ENCODE measurements at places on chromosomes 16 and 17. TPM values are rescaled to one million over a fixed set of nuclear protein-coding genes. Genes with fewer than 3 reads are reported as not detected.

Gene LLGL1
- total RNA-seq = 12.6 TPM

Gene HS3ST6
- 1.2 TPM for total RNA-seq

Gene KAT8
- 45.2 TPM for total RNA-seq

Gene SNX20
- total RNA-seq = not detected

Gene EVPL
- total RNA-seq = 8.0 TPM

Gene LRRC46
- 0.20 TPM for total RNA-seq

GRCh38 chr17:34584805-34585416 lies 5.5 kb downstream of the TMEM132E start:
- DNase-seq = peak; percentile 11

- no peak for DNase-seq
Observed at GRCh38 chr16:89708481-89708931, 7.0 kb upstream of the SPATA2L start.

DNA sequence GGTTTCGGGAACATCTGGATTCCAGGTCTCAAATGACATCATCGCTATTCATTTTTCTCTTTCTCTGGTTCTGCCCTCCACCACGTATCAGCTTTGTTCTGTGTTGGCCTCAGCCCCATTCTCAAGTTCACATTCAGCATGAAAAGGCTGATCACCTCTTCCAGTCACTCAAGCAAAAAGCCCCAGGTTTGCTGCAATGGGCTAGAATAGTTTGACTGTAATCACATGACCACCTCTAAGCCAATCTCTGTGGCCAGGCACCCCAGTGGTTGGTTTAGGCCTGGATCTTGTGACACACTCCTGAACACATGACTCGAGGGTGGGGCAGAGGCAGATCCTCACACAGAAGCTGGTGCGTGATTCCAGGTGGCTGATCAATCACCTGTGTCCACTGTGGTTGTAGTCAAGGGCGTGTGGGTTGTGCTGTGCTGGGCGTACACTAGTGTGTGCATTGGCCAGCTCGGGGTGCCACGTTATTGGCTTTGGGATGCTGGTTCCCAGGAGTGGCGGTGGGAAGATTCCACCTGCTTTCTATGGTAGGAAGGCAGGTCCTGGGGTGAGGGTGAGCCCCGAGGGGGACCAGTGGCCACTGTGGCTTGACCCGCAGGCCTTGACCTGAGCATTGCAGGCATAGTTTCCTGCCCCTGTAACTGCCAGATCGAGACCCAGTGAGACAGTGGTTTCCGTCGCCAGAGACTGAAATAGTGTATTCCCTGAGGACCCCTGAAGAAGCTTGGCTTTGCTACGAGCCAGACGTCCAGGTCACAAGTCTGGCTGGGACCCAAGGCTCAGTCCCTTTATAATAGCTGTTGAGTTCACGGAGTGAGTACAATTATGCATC lies 12.0 kb downstream of the EEF2K start:
- no peak for DNase-seq

DNA sequence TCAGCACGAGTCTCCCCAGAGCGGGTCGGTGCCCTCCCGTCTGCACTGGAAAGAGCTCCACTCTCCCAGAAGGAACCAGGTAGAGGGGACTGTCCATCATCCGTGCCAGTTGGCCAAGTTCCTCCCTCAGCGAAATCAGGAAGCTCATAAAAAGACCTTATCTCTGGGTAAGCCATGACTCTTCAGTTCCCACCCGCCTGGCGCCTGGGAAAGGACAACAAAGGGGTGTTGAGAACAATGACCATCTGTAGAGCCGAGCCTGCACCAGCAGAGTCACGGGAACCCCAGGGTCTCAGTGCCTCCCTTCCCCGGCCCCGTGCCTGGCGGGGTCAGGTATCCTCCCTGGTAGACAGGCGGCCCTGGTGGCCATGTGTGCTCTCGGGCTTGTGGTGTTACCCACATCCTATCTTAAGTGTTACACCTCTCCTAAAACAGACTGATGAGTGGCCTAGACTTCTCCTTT lies 190.7 kb downstream of the AXIN2 start:
- DNase-seq = no peak

DNA sequence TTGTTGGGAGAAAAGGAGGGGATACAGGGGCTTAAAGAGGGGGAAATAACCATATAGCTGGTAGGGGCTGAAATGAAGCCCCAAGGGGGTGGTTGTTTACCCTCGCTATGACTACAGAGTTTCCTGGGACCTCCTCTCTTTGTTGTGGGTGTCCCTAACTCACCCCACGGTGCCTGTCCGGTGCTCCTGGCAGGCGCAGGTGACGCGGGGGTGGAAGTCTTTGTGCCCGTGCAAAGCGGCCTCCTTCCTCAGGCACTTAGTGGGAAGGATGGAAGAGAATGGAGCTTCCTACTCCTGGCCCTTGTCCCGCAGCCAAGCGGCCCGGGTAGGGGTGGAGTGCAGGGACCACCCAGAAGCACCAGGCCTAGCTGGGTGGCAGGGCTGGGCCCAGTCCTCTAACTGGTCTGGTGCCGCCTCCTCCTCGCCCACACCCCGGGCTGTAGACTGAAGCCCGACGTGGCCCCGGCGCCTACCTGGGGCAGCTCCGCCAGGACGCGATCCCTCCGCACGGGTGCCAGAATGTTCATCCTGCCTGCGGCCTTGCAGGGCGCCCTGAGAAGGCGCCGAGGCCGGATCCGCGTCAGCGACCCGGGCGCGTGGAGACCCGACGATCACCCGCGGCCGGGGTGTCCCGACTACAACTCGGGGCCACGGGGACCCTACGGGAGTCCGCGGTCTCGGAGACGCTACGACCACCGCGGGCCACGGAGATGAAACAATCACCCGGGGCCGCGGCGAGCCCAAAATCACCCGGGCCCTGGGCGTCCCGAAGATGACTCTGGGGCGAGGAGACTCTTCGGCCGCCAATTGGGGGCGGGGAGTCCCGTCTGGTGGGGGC lies 709 bp downstream of the RAB34 start:
- DNase-seq = no peak

GRCh38 chr17:75181608-75182318 lies 996 bp downstream of the SUMO2 start:
- no peak for DNase-seq

DNA sequence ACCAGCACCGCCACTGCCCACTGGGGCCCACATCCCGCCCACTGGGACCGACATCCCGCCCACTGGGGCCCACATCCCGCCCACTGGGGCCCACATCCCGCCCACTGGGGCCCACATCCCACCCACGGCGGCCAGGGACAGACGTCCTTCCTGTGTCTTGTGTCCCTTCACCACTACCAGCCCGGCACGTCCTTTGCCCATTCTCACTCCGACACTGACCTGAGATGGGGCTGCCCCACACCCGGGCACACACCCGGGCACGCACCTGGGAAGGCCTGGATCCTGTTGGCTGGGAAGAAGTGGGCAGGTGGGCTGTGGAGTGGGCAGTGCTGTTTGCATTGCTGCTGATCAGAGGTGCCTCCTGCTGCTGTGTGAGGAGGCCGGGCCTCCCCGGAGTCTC lies 28.4 kb upstream of the GNG13 start:
- DNase-seq = no peak

DNA sequence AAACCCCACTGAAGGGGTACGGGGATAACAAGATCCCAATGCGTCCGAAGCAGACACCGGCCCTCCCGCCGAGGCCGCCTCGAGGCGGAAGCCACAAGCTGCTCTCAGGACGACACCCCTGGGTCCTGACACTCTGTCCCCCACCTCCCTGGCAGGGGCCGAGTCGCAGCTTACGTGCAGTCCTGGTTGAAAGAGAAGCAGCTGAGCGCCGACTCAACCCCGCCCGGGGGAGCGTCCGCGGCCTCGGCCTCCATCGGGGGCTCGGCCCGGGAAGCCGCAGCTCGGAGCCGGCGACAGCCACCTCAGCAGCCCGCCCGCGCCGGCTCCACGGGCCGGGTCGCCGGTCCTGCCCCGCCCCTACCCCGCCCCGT lies at the start of gene WIPI1:
TSS of gene WIPI1 (minus strand) at position 329 of the 371 bp plus-strand sequence. CDS start at position 254, 75 bp downstream.
- no peak for DNase-seq

- no peak for DNase-seq
Observed at GRCh38 chr17:17352836-17353624, 49.9 kb downstream of the NT5M start.

- peak; percentile 16 for DNase-seq
Observed at GRCh38 chr17:74361230-74362068, at the start of gene BTBD17. BTBD17 (minus strand) TSS chr17:74361868; CDS start chr17:74361819, 49 bp downstream.

- no peak for DNase-seq
Observed at GRCh38 chr16:89026121-89026612, 49.2 kb upstream of the CBFA2T3 start.

- DNase-seq = no peak
Observed at GRCh38 chr17:74449773-74450172, 16.7 kb upstream of the CD300A start.

- no peak for DNase-seq
Observed at GRCh38 chr17:80751070-80751945, 206.7 kb downstream of the RPTOR start.

GRCh38 chr16:84166796-84167695 lies 19.8 kb downstream of the TAF1C start:
- no peak for DNase-seq

DNA sequence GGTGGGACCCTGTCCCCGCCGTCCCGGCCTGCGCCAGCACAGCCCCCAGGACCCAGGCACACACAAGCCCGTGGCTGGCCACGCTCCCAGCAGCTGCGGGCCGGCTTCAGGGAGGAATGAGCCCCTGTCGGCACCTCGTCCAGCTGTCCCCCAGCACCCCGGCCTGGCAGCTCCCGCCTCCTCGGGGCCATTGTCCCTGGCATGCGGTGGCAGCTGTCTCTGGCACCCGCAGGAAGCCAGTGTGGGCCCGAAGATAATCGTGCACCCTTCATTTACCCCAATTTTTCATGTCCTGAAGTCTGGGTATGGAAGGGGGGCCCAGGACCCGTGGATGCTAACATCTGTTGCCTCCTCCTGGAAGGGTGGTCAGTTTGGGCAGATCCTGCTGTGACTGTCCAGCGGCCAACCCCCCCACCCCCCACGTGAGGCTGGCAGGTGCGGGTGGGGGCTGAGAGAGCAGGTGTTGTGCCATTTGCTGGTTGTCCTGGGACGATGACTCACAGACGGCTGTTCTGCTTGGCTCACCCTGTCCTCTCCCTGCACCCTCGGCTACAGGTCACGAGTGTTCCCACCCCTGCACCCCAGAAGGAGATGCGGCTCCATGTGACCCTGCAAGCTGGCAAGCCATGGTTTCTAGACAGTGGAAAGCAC lies 4.0 kb upstream of the LMF1 start:
- DNase-seq = no peak

DNA sequence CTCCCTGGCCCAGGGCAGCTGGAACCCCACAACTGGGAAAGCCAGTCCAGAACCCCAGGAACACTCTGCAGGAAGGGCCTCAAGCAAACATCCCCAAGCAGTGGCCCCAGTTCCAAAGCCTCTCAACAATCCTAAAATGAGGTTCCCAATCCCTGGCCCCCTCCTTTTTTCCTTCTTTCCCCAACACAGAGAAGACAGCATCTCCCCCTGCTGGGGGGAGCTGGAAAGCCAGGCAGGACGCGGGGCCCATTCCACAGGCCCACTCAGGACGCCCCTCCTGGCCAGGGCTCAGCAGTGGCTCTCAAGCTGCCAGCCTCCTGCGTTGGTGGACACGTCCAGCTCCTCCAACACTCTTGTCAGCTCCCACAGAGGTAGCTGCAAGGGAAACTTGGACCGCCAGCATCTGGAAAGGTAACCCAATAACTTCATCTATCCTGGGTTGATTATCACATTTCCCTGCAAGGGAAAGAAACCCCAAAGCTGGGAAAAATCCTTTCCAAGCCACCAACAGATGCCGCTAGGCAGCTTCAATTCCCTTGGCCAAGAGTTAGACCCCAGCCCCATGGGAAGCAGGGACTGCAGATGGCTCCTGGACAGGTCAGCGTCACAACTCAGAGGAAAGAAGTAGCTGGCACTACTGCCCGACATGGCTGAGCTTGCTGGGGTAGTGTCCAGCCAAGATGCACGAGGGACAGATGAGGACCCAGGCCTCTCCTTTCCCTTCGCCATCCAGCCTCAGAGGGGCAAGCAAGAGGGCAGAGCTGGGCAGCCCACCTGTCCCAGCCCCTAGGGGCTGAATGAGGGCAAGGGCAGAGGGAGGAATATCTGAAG lies 7.6 kb downstream of the HDAC5 start:
- DNase-seq = peak; percentile 42

DNA sequence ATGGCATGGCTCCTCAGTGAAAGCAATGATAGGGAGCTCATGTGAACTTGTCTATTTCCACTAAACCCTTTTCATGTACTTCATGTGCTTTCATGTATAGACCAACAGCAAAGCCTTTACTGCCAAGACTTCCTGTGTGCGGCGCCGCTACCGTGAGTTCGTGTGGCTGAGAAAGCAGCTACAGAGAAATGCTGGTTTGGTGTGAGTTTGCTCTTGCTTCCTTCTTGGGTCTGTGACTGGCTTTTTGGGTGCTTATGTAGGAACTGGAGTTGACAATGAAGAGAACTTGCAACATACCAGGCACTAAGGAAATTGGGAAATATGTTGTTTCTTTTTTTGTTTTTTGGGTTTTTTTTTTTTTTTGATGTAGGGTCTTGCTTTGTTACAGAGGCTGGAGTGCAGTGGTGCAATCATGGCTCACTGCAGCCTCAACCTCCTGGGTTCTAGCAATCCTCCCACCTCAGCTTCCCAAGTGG lies 5.7 kb downstream of the SNX11 start:
- DNase-seq = no peak

DNA sequence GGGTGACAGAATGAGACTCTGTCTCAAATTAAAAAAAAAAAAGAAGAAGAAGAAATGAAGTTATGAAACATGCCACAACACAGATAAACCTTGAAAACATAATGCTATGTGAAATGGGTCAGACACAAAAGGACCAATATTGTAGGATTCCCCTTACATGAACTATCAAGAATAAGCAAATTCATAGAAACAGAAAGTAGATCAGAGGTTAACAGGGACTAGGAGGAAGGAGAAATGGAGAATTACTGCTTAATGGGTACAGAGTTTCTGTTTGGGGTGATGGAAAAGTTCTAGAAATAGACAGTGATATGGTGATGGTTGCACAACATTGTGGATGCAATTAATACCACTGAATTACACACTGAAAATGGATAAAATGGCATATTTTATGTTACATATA lies 16.3 kb downstream of the RANBP10 start:
- DNase-seq = no peak

DNA sequence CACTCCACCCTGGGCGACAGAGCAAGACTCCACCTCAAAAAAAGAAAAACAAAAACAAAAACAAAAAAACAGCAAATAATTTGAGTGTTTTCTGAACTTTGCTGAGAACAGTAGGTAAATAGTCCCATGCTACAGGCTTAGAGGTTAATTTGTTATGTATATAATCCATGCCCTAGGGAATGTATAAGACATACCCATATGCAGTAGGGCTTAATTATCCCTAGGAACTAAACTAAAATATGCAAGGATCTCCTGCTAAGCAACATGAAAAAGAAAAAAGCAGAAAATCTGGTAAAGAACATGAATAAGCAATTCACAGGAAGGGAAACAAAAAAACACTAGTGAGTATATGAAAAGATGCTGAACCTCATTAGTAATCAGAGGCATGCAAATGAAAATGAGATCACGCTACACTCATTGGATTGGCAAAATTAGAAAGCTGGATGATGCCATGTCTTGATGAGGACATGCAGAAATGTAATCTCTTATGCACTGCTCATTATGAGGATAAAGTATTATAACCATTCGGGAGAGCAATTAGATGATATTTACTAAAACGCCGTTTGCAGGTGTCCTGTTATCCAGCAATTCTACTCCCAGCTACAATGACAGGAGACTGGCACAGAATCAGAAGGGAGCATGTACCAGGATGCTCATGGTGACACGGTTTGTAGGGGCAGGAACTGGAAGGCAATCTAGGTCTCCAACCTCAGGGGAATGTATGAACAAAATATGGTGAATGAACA lies 5.6 kb downstream of the KCTD13 start:
- no peak for DNase-seq
